ENCODE measurements at places on chromosomes 12 and 14.

DNA sequence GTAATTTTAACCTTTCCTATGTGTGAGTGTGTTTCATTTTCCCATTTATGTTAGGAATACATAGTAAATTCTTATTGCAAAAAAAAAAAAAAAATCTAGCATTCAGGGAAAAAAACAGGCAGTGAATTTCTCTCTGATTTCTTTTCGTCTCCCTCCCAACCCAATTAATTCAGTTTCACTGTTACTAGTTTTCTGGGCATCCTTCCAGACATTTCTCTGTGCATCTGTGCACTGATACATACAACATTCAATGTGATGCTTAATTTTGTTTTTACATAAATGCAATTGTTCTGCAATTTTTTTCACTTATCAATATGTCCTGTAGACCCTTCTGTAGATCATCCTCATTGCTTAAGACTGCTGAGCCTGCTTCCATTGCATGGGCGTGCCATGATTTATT is 694.3 kb upstream of the TBX3 start:
- no peak for DNase-seq

DNA sequence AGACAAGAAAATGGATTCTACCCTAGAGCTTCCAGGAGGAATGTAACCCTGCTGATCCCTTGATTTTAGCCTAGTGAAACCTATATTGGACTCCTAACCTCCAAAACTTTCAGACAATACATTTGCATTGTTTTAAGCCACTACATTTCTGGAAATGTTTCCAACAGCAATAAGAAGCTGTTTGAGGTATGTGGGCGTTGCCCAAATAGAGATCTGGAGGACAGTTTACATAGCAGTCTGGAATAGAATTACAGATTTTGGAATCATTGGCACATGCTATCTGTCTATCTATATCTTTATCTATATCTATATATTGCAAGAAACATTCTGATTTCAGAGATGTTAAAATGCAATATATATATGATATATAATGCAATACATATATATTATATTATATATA is 42.4 kb upstream of the EGLN3 start:
- no peak for DNase-seq

DNA sequence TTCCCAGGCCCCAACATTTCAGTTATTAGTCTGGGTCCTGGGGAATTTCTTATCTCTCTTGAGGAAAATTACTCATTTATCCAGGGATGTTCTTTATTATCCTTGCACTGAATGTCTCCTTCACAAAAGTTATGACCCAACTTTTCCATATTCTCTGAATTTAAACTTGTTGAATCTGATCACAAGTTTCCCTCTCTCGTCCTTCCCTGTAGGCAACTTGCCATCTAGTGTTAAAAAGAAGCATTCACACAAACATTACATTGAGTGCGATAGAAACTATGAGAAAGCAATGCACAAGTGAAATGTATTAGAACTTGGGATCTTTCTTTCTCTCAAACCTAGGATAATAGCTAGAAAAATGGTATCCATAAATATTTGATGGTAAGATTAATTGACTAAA is 608.4 kb downstream of the FSCB start:
- no peak for DNase-seq

GRCh38 chr12:125081427-125081826 is 16.2 kb downstream of the AACS start:
- DNase-seq: no peak

DNA sequence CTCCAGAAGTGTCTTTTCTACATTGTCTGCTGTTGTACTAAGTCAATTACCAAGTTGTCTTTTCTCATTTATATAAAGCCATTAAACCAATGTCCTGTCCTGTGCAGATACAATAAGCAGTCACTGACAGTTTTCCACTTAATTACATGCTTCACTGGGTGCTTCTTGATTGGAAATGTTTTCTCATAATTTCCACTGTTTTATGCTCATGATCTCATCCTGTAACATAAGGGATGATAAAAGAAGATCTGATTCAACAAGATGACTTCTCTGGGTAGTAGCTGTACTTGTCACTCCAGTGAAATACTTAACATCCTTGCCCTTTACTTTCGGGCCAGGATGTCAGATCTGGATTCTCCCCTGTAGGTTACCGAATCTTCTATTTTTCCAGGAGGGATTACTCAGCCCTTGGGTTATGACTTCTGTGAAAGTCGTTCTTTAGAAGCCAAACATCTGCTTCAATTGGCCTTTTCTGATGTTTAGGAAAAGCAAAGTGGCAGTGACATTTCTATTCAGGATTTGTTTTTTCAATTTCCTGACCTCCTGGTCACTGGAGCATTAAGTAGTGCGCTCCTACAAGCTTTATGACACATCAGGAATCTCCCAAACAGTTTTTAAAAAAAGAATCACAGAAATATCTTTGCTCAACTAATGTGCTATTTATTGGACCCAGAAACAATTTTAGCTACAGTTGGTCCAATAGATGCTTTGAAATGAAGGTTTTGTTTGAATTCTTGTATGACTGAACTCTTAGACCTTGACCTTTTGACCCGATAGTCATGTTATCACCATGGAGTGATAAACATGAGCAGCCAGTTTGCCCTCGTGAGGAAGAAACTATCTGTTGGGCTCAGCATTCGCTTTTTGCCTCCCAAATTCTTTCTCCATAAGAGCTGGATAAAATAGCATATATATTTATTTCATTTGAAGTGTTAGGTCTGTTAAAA is 234.5 kb upstream of the SSTR1 start:
- no peak for DNase-seq

Data from nucleus accumbens (tissue), 56 donors.